ENCODE measurements at places on chromosomes 5 and 9.

DNA sequence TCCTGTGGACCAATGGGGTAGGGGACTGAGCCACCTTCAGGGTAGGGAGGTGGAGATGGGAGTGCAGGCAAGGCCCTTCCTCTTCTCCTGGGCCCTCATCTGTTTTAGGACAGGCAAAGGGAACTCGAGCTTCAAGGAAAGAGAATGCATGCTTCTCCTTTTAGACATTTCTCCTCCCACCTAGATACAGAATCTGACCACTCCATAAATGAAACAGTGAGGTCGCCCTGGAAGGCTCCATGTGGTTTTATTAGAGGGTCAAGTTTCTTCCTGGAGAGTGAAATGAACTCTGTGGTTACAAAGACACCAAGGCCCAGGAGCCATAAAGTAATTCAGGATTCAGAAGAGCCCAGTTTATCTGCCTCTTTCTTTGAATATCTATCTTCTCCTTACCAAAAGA lies 14.9 kb downstream of the LHFPL2 start:
- no peak for DNase-seq

GRCh38 chr5:146643776-146644175 lies 127.8 kb upstream of the GPR151 start:
- DNase-seq: no peak

DNA sequence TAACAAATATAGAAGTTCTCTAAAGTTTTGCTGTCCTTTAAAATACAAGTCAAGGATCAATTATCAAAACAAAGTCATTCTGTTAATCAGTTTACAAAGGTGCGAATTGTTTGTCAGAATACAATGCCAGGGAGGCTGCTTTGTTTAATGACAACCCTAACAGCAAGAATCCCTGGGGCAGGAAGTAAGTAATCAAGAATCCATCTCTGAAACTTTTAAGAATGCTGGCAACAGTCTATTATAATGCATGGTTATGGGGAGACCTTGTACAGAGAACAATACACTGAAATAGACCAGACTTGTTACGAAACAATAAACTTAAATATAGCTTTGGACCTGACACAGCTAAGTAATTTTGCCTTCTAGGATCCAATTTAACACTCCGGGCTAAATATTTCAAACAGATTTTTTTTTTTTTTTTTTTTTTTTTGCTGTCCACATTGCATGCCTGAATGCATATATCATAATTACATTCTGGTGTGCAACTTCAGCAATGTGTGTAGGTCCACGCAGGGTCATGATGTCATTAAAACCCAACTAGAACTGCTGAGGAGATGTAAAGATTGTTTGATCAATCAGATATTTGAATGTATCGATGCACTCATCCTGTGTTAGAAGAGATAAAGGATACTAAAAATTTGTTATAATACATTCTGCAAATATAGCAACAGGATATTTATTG lies 421.3 kb downstream of the CETN3 start:
- DNase-seq: no peak

GRCh38 chr5:148809781-148810524 lies 16.5 kb upstream of the ADRB2 start:
- DNase-seq: no peak

GRCh38 chr5:109697339-109697738 lies 7.6 kb downstream of the MAN2A1 start:
- no peak for DNase-seq

DNA sequence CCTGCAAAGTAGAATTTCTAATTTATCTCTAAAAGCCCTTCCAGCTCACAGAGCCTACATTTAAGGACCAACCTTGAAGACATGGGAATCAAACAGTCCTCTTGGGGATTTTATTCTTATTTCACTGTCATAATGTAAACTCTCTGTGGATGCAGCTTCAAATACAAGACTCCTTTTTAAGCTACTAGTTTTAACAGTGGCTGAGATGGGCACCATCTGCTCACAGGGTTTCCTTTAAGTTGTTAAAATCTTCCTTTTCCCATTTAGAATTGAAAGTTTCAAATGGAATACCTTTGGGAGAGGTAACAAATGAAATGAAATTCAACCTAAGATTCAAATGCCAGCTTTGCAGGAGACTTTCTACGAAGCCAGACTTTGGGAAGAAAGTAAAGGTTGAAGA lies 243.7 kb downstream of the GLIS3 start:
- no peak for DNase-seq

DNA sequence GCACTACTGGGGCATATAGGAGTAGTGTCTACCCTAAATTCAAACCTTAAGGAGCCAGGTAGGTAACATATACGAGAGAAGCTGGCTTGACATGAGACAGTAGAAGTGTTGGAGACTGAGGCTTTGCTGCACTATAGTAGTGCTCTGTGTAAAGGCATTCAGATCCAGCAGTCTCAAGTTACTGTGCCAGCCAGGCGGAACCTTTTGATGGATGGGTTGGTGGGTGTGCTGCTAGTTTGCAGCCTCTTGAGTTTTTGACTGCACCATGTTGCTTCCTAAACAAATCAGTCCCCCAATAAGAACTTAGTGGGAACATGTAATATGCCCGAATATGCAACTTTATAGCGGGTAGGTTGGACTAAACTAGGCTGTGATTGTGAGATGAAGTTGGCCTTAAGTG lies 1.5 kb downstream of the CLTA start:
- no peak for DNase-seq

- no peak for DNase-seq
These were observed 72.9 kb downstream of the SEC61B start for GRCh38 chr9:99294850-99295461.

- no peak for DNase-seq
These were observed 17.9 kb upstream of the MSMP start for GRCh38 chr9:35771943-35772342.

DNA sequence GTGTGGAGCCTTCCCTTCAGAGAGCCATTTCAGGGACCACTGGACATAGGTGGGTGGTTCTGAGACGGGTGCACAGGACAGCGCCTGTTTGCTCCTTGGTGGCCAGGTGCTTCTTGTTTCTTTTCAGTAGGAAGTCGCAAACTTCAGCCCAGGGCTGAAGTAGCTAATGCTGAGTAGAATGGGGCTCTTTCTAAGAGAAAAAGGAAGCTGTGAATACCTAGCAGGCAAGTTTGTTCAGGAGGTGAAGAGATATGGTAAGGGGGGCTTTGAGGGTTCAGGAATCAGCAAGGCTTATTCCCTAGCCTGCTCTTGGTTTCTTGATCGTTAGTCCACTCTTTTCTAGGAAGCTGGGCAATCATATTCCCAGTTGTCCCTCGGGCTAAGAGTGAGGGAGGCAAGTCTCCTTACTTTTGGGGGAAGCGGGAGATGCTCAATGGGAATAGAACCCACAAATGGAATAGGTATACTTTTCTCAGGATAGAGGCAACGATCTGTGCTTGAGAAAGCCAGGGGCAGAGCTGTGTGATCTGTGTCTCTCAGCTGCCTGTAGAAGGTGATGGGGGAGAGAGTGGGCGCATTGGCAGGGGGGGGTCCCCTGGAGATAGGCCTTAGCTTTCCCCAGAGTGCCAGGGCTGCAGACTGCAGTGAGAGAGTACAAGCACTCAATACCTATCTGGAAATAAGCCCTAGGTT lies 1.9 kb upstream of the PURA start:
- no peak for DNase-seq

GRCh38 chr5:132828846-132829494 lies 1.5 kb downstream of the SHROOM1 start:
- DNase-seq: no peak

GRCh38 chr5:159893040-159893695 lies 23.1 kb upstream of the ADRA1B start:
- DNase-seq: no peak

DNA sequence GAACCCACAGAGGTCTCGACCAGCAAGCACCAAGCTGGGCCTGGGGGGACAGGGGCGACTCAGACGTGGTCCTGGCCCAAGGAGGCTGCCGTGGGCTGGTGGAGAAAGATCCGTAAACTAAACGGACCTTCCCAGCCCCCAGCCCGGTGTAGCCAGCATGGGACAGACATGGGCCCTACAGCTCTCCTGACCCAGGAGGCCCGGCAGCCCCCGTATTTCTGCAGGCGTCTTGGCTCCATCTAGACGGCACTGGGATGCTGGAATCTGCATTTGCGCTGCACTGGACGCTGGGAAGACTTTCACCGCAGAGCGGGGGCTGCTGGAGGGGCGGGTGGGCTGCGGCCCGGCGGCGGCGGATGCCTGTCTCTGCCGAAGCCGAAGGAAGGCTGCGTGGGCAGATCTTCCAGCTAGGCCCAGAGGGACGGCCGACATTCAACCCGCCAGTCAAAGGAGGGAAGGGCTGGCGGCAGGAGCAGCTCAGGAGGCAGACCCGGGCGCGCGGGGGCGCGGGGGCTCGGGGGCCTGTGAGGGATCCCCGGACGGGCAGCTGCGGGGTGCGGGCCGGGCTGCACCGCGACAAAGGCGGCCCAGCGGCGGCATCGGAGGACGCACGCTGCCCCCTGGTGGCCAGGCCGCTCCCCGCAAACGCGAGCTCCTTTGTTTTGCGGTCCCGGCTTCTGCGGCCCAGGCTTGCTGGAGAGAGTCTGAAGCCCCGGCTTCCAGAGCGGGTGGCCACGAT lies 266.2 kb downstream of the NSG2 start:
- DNase-seq: no peak

DNA sequence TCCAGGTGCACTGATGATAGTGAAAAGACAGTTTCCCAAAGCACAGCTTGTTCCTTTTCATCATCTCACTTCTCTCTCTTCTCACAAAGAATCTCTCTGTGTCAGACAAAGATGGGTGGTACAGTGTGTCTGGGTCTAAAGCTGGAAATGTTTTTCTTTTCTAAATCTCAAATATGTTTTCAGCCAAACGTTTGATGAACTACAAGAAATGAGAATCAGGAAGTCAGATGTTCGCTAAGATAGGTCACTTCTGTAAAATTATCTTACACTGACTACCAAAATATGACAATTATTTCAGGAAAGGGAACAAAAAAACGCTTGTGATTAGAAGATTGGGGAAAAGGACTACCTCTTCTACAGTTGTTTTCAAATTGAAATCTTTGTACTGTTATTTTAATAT lies 708.8 kb downstream of the PTPRD start:
- no peak for DNase-seq

DNA sequence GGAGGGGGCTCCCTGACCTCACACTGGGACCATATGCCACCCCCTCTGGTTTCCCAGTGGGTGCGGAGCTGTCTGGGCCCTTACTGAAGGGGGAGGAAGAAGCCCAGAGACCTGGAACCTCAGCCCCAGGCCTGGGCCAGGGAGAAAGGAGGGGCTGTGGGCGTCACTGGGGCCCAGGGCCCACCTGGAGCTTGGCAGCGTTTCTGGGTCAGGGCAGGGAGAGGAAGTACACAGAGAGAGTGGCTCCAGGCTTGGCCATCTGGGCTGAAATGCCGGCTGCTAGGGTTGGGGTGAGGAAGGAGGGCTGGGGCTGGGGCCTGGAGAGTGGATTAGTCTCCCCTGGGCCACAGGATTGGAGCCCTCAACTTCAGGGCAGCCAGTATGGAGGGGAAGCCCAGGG lies 6.4 kb upstream of the DAB2IP start:
- DNase-seq: no peak

DNA sequence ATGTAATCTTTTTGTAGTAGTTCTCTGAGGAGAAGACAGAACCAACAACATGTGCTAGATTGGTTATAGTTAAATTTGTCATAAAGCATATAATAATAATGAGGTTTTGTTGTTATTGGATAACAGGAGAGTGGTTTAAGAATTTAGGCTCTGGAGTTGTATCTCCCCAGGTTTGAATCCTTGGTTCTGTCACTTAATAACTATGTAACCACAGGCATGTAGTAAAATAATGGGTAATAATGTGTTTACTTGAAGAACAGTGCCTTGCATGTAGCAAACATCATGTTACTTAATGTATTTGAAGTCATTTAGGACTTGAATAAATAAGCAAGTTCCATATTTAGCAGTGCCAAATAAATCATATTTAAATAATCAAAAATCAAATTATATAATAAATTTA lies 55.8 kb downstream of the NSD1 start:
- DNase-seq: no peak

DNA sequence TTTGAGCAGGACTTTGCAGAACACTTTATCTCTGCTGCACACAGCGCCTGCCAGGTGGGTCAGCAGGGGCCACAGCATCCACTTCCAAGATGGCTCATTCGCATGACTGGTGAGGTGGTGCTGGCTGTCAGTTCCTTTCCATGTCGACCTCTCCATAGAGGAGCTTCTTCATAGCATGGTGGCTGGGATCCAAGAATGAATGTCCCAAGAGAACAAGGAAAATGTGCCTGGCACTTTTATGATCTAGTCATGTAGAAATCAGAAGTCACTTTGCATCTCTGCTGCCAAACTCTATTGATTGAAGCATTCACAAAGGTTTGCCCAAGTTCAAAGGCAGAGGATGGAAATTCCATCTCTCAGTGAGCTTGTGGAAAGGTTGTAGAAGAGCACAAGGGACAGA lies 85.0 kb downstream of the GALNT10 start:
- no peak for DNase-seq

DNA sequence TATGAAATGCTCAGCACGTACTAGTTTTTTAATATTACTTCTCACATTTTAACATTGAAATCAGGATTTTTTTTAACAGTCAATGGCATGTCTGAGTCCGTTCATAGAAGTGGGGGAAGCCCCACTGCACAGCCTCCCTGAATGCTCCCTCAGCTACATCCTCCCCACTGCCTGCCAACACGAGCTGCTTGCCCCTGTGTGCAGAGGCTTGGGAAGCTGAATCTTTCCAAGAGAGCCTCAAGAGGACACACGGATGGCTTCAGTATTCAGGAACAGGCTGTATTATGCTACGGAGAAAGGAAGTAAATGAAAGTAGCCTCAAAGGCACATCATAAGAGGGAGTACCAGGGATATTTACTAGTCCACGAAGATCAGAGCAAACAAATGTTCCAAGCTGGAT lies 248.7 kb downstream of the SPOCK1 start:
- DNase-seq: no peak

DNA sequence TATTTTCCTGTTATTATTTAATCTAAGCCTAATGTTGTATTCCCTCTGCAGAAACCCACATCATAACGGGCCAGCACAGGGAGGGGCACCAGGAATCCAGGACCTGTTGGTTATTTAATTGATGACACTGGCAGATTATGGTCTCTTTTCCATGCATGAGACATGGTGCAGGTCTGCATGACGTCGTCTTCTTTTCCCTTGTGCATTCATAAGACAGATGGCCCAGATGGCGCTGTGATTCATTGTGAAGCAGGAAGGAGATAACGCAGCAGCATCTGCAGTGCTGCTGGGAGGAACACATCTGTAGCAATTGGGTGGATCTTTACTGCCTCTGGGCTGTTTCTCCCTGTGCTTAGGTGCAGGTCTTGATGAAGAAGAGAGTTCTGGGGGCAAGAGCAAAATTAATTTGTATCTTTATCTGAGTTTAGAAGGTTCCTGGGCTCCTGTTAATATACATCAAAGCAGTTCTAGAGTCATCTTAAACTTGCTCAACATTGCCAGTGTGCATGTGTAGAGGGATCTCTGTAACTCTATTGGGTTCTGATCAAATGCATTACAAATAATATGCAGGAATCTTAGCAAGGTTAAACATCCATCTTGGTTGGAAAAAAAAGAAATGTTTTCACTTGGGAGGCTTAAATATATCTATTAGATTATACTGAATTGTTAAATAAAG lies 176.1 kb downstream of the PCSK1 start:
- no peak for DNase-seq
